ENCODE measurements at places on chromosomes 11 and 22.

GRCh38 chr11:115530752-115531151 lies 26.5 kb upstream of the CADM1 start:
- no peak for DNase-seq

DNA sequence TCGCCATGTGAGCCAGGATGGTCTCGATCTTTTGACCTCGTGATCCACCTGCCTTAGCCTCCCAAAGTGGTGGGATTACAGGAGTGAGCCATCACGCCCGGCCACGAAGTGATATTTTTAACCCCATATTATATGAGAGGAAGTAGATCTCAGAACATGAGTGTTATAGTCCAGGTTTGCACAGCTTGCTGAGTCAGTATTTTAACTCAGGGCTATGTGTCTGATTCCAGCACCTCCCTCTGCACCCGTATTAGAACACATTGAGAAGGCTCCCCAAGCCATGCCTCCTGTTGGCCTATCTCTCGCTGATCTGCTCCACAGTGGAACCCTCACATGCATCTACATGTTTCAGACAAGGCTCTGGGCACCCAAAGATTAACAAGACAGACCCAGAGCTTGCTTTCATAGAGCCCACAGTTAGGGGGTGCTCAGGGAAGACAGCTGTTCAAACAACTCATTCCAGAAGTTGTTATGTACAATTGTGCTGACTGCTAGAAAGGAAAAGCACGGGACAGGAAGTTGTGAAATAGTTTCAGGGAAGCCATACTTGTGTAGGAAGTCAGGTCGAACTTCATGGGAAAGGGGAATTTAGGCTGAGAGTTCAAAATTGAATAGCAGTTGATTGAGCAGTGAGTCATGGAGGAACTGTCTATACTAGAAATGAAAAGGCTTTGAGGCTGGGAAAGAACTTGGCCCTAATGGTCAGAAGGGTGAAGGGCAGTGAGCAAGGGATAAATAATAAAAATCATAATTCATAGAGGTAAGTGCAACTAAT lies 49.3 kb upstream of the CLPB start:
- DNase-seq, result no peak

GRCh38 chr11:111334532-111335502 lies 36.5 kb downstream of the POU2AF3 start:
- DNase-seq, result peak; percentile 70

DNA sequence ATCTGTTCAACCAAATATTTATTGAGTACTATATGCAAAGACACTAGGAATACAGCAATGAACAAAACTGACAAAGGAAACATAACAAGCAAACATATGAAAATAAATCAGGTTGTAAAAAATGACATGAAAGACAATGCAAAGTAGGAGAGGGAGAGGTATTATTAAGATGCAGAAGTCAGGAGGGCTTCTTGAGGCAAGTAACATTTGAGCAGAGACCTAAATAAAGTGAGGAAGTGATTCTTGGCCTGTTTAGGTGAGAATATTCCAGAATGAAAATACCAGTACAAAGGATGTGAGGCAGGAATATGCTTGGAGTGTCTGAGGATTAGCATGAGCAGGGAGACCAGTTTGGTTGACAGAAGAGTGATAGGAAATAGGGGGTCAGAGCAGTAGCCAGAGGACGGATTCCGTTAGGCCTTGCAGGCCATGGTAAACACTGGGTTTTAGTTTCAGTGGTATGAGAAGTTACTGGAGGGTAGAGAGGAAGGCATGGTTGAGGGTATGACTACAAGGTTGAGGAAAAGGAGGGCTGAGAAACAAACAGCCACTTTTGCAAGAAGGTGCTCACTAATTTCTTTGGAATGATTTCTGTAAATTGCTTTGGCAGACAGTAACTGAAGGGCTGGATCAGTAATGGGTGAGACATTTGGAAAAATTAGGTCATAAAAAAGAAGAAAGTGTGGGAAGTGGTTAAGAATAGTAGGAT lies 191.9 kb downstream of the SWAP70 start:
- DNase-seq, result no peak

GRCh38 chr11:102564110-102564509 lies 33.6 kb upstream of the MMP7 start:
- no peak for DNase-seq

GRCh38 chr11:38019072-38019775 lies 1421.2 kb upstream of the RAG2 start:
- no peak for DNase-seq

DNA sequence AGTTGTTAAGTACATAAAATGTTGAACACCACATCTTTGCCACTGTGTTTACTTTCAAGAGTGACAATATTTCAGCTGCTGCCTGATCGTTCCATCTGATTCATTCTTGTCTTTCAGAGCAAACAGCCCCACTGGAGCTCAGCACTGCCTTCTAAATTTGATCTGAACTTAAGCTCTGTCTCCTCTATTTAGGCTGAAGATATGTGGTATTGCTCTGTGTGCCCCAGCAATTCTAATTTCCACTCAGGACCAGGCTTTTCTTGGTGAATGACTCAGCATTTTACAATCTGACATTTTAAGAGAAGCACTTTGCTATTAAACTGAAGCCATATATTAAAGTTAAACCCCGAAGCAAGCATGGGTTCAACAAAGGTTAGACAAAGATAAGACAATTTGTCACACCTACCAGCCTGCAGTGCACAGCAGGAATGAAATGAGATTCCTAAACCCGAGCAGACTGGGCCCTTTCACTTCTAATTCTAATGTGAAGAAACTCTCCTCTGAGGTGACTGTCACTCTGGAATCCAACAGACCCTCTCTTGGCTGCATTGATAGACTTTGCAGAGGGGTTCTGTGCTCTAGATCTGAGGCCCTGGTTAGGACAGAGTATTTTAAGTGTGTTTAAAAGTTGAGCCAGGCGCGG lies 41.7 kb upstream of the PLET1 start:
- DNase-seq, result no peak

GRCh38 chr11:23789200-23789853 lies 707.5 kb upstream of the LUZP2 start:
- DNase-seq, result no peak

- DNase-seq, result no peak
These were observed 9.2 kb downstream of the PRSS23 start for GRCh38 chr11:86809561-86809960.

GRCh38 chr22:23128269-23129108 lies 13.3 kb downstream of the RSPH14 start:
- no peak for DNase-seq

Measured in NCI-H1105 (cell line).